ENCODE measurements at places on chromosomes 5 and 9. TPM values are rescaled to one million over a fixed set of nuclear protein-coding genes. Genes with fewer than 3 reads are reported as not detected.

The TRPM3 gene
- not detected for total RNA-seq

The SKIC3 gene
- 65.7 TPM for total RNA-seq

The TAF11L13 gene
- total RNA-seq = not detected

The RANBP3L gene
- not detected for total RNA-seq

The ANKRD20A1 gene
- total RNA-seq = not detected

The GRXCR2 gene
- not detected for total RNA-seq

The KIAA0825 gene
- total RNA-seq = 1.5 TPM

The WWC1 gene
- total RNA-seq = 1.8 TPM

The ZNF462 gene
- total RNA-seq = 0.18 TPM

The KCNMB1 gene
- not detected for total RNA-seq

The MEF2C gene
- 0.31 TPM for total RNA-seq

The ORM1 gene
- total RNA-seq = not detected

The PTPDC1 gene
- total RNA-seq = 6.2 TPM

The POLR3G gene
- total RNA-seq = 15.1 TPM

The ARL10 gene
- 14.0 TPM for total RNA-seq

The CTXN3 gene
- not detected for total RNA-seq

The IRX1 gene
- total RNA-seq = not detected

The ZFP2 gene
- total RNA-seq = 0.31 TPM

The ZNF618 gene
- 0.57 TPM for total RNA-seq

The JAKMIP2 gene
- 1.8 TPM for total RNA-seq

The FAM170A gene
- total RNA-seq = not detected

The PCDHB13 gene
- 0.04 TPM for total RNA-seq

The ARID3C gene
- total RNA-seq = 0.22 TPM

The OR1J2 gene
- total RNA-seq = not detected

The BTF3 gene
- 1,053 TPM for total RNA-seq

The TMEM215 gene
- not detected for total RNA-seq

The STING1 gene
- 109 TPM for total RNA-seq

The ADAMTSL1 gene
- not detected for total RNA-seq

The GTF3C4 gene
- 23.1 TPM for total RNA-seq

The OTULINL gene
- total RNA-seq = 19.6 TPM
